ENCODE measurements at places on chromosomes 5 and 9.

- no peak for DNase-seq
Measured at GRCh38 chr5:72860499-72860898, 44.0 kb downstream of the TNPO1 start.

DNA sequence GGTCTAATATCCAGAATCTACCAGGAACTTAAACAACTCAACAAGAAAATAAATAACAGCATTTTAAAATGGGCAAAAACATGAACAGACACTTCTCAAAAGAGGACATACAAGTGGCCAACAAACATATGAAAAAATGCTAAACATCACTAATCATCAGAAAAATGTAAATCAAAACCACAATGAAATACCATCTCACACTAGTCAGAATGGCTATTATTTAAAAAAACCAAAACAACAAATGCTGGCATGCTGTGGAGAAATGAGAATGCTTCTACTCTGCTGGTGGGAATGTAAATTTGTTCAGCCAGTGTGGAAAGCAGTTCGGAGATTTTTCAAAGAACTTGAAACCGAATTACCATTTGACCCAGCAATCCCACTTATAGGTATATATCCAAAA is 63.1 kb downstream of the ADAMTS6 start:
- no peak for DNase-seq

- DNase-seq: no peak
Measured at GRCh38 chr9:98031169-98031568, 25.4 kb upstream of the NANS start.

DNA sequence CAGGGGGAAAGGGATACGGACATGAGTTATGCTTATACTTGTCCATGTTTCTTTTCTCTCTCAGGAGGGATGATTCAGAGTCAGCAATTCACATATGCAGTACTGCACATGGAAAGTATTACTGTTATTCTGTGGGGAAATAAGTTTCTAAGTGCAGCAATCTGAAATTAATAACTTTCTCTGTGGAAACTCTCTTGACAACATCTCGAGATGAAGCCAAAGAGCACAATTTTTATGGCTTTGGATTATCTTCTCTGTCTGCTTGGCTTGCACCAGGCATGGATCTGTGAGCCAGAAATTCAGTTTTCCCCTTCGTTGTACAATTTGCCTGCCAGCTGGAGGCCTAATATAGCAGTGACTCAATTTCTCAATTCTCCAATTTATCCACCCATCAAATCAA is 2.5 kb upstream of the NDFIP1 start:
- DNase-seq: no peak

GRCh38 chr5:93600409-93601070 is 17.5 kb downstream of the NR2F1 start:
- DNase-seq: no peak
